Posterior vena cava (tissue), 2 donors: ENCODE measurements at places on chromosomes 5 and 9. TPM values are rescaled to one million over a fixed set of nuclear protein-coding genes. Genes with fewer than 3 reads are reported as not detected.
A peak's percentile ranks its signal among the peaks of the same experiment; 100 is the strongest.

MLANA gene
- total RNA-seq = not detected

PCDHB15 gene
- total RNA-seq = 3.8 TPM

IL4 gene
- not detected for total RNA-seq

DNA sequence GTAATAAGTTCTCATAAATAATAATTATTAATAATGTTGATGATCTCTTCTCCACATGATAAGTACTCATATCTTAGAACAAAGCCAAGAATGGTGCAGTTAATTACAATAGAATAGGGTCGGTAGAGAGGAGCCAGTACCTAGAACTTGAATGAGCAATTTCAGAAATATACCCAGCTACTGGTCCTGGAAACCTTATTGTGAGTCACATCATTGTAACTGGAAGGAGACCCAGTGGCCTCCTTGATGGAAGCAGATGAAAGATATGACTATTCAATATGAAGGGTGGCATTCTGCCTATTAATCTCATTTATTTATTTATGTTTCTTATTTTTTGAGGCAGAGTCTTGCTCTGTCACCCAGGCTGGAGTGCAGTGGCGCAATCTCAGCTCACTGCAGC lies 37.7 kb upstream of the SHOC1 start:
- DNase-seq = no peak

DNA sequence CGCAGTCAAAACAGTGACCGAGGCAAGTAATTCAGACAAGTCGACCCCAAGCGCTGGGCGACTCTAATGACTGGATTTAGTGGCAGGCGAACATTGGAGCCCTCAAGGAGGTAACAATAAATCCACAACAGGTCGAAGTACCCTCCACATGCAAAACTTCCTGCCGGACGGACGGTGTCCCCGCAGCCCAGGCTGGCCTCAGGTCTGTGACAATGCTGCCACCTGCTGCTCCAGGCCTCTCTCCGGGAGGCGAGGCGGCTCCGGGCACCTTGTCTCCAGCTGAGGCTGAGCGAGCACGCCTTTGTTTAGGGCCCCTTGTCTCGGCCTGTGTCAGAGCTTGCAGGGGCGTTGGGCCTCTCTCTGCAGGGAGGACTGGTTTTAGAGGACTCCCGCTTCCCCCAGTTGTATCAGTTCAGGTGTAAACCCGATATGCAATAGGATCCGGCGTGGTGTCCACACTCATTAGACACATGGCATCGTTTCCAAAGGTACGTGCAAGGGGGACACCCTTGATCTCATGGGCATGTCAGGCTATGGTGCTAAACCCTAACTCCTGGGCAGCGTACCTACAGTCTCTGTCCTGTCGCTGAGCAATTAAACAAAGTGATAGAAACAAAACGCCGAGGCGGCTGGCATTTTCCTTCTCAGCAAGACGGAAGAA lies 628.0 kb upstream of the ADAMTS16 start:
- no peak for DNase-seq

DNA sequence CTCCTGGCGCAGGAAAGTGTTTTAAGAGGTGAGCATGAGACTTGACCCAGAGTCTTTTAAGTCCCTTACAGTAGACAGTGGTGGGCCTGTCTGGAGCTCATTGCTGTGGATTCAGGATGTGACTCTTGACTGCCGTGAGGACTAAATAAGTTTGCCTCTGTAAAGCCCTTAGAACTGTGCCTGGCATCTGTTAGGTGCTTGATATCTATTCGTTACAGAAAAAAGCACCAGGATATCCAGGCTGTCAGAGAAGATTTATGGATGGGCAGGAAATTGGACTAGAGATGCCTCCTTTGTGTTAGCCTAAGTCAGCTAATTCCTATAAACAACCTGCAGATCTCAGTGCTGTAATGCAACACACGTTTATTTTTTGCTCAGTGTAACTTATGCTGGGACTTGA lies 12.6 kb downstream of the ERGIC1 start:
- no peak for DNase-seq

DNA sequence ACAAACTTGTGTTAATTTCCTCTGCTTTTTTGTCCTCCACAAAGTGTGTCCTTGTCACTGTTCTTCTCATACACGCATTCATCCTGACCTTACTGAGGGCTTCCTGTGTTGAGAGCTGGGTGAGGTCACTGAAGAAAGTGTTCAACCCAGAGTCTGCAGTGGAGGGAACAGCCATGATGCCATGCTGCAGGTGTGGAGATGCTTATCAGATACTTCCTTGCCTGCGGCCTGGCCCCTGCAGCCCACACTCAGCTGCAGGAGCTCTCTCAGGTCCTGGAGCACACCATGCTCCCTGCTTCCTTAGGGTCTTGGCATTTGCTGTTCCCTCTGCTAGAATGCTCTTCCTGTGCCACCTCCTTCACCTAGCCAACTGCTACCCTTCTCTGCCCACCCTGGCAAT lies 108.1 kb upstream of the SPRY4 start:
- DNase-seq = no peak

DNA sequence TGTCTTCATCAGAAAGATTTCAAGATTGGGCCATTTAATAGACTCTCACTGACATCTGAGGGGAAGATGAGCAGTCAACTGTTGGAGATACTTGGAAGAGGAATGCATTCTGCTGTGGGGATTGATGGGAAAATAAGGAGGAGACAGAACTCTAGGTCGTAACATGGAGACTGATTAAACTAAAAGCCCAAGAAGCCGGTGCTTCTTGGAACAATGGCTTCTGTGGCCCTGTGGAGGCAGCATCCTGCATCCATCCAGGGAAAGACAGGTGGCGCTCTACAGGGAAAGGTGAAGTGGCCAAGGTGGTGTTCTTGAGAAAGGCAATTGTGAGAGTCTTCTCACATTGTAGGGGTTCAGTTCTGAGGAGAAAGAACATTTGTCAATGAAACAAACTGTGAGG lies 31.3 kb downstream of the ZFAND5 start:
- DNase-seq = no peak

ASB6 gene
- 16.9 TPM for total RNA-seq

GRCh38 chr9:93468763-93469456 lies 15.5 kb upstream of the FAM120AOS start:
- no peak for DNase-seq

GRCh38 chr5:91361790-91362189 lies 21.3 kb downstream of the ARRDC3 start:
- DNase-seq = no peak

DNA sequence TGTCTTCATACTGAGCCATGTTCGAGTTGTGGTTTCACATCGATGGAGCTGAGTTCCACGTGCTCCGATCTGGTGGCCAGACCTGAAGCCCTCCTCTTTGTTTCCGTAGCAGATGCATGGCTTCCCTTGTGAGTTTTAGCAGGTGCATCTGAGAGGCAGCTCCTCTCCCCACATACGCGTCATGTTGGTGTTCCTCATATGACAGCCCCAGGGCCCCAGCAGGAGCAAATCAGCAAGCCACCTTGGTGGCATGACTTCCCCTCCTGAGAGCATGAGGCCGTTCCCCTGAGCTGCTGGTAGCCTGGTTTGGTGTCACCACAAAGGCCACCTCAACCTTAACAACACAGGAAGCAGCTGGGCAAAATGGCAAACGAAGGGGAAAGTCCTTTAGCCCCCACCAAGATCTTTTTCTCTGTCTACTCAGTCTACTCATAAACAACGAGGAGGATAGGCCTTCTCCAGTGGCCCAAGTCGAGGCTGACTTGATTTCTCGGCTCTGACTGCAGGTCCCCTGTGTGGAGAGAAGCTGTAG lies 5.9 kb downstream of the CYFIP2 start:
- no peak for DNase-seq

HNRNPAB gene
- 97.0 TPM for total RNA-seq

GRCh38 chr9:132020820-132021510 lies 58.7 kb downstream of the MED27 start:
- DNase-seq = no peak

DNA sequence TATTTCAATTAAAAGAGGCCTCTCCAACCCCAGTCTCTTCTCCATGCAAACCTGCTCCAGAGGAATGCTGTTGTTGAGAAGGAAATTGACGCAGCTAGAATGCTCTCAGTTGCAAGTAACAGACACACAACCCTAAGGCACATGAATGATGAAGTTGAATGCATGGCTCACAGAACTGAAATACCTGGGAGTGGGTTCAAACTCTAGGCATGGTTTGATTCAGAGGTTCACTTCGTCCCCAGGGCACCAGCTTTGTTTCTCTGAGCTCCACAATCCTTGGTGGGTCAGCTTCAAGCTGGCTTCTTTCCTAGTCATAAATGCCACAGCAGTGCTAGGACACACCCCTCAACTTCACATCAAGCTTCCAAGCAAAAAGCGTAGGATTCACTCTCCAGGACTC lies 4.6 kb downstream of the ACTL7B start:
- no peak for DNase-seq

ZFP2 gene
- total RNA-seq = 2.3 TPM

NPDC1 gene
- 133 TPM for total RNA-seq

VCAN gene
- total RNA-seq = 453 TPM

C5orf15 gene
- 29.2 TPM for total RNA-seq

DNA sequence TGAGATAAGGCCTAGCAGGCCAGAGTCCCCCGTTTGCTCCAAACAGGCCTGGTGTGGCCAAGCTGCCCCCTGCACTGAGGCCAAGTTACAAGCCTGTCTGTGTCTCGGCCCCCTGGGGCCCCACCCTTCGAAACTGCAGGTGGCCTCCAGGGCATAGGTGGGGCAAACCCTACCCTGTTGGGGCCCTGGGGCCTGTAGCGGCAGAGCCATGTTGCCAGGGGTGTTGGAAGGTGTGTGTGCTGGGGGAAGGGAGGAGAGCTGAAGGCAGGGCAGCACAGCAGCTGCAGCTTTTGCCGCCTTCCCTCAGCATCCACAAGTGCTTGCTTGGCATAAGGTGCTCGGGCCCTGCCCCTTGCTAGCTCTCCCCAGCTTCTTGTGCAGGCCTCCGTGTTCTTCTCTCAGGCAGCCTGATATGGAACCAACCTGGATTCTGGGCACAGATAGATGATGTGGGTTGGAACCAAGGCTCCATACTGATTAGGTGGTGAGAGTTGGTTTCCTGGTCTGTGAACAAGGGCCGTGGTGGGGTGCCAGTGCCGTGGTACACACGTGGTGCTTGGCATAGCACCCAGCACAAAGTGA lies 12.7 kb downstream of the IRF1 start:
- peak; percentile 78 for DNase-seq

DNA sequence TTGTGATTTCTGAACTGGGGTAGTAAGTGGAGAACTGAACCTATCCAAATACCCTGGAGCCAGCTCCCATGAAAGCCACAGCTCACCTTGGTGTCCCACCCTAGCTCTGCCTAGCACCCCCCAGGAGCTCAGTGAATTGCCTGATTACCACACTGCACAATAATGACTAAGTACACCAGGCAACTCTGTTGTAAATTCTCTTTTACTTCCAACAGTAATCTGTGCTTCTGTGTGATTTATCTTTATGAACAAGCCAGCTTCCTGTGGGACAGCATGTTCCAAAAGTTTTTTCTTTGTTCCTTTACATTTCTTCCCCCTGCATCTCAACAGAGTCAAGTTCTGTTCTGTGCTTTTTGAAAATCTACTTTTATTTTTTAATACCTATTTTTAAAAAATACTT lies 22.1 kb upstream of the GRPEL2 start:
- DNase-seq = no peak

GRCh38 chr9:109190151-109190550 lies 23.1 kb upstream of the FRRS1L start:
- DNase-seq = no peak

EQTN gene
- total RNA-seq = not detected

GLRA1 gene
- not detected for total RNA-seq

C9orf152 gene
- total RNA-seq = not detected

DNA sequence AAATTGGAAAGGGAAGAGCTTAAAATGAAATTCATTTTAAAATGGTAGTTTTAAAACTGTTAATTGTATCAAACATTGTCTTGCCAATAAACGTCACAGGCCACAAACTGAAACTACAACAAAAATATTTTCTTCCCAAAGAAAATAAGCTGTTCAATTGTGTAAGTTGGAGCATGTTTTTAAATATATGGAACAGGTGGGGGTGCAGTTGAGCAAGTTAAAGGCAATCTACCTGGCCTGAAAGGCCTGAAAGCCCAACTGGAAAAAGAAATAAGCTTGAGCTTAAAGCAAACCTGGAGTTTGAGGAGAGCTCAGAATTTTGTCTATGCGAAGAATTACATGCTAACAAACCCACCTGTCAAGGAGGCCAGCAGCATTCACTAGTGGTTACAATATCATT lies 439.5 kb downstream of the ACTL7B start:
- DNase-seq = no peak

DNA sequence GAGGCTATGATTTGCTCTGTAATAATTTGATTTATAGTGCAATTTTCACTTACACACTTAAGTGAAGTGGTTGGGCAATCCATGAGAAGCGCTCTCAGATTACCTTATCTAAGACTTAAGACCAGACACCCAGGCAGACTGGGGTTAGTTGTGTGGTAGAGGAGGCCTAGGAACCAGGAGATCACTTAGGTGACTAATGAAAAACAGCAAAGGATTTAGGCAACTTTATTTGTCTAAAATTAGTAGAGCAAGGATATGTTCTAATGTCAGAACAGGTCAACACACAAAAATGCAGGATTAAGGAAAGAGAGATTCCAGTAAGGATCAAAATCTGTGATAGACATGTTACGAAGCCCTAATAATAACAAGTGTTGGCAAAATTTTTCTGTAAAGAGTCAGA lies 913.8 kb downstream of the TLE1 start:
- DNase-seq = no peak

DNA sequence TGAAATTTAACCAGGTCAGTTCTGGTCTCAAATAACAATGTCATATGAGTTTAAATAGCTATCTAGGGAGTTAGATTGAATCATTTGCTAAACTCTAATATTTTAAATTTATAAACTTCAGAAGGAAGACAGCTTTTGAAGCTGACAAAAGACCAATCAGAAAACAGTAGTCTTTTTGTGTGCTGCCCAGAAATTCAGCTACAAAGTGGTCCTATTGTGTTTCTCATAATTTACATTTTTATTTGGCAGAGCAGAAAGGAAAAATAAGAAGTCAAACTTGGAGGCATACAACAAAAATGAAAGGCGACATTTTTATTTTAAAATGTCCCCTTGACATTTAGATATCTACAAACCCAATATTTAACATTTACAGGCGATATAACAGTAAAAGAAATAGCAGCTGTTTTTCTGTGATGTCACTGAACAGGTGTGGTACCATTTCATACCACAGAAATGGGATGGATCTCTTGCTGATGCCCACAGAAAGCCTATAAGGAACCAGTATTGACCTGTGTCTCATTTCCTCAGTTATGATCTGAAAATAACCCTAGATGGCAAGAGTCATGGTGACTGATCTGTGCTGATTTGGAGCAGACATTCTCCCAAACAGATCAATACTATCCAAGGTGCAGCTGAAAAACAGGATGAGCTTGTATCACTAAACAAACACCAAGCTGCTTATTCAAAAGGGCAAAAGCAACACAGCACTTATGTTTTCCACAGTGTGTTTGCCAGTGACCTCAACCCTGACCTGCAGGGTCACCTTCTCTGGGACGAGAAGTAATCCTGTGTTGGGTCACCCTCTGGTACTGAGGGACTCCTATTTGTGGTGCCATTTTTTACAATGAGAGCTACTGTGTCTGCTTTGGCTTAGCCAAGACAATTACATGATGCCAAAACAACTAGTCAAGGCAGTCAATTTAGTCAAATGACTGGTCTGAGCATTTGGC lies 3.6 kb upstream of the FST start:
- no peak for DNase-seq

GABRA6 gene
- total RNA-seq = not detected

IL17B gene
- total RNA-seq = 8.5 TPM

GRCh38 chr9:120742951-120743416 lies 28.7 kb upstream of the MEGF9 start:
- DNase-seq = no peak

NEURL1B gene
- 32.9 TPM for total RNA-seq

GRCh38 chr5:58235299-58235698 lies 224.6 kb downstream of the PLK2 start:
- DNase-seq = no peak

SNCAIP gene
- 4.1 TPM for total RNA-seq

- no peak for DNase-seq
Measured at GRCh38 chr5:41918105-41918504, 7.0 kb upstream of the FBXO4 start.

HRH2 gene
- total RNA-seq = 8.2 TPM
